ENCODE measurements at places on chromosomes 5 and 9.

- no peak for DNase-seq
Measured at GRCh38 chr5:135231289-135231688, 167.7 kb downstream of the MACROH2A1 start.

GRCh38 chr5:156361436-156362109 is 34.6 kb downstream of the SGCD start:
- DNase-seq = no peak

- DNase-seq = no peak
Measured at GRCh38 chr5:132202711-132203463, 24.8 kb downstream of the P4HA2 start.

GRCh38 chr9:12464400-12464799 is 228.8 kb upstream of the TYRP1 start:
- no peak for DNase-seq

- no peak for DNase-seq
Measured at GRCh38 chr5:148708854-148709253, 54.5 kb upstream of the HTR4 start.

DNA sequence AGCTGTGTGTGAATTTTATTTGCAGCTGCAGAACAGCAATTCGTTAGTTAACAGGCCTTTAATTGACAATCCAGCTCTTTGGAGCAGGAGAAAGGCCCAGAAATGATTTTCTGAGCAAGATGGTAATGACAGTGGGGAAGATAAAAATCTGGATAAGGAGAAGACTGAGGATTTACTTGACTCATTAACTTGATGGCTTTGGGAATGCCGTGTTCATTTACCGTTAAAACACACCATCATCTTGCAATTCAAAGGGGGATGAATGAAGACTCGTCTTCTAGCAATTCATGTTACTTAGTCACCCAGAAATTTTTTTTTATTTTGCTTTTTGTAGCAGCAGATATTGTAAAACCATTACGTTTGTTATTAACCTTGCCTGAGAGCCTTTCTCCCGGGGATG is 52.0 kb downstream of the PTTG1 start:
- no peak for DNase-seq

GRCh38 chr5:74373076-74373475 is 267.5 kb downstream of the ENC1 start:
- no peak for DNase-seq

DNA sequence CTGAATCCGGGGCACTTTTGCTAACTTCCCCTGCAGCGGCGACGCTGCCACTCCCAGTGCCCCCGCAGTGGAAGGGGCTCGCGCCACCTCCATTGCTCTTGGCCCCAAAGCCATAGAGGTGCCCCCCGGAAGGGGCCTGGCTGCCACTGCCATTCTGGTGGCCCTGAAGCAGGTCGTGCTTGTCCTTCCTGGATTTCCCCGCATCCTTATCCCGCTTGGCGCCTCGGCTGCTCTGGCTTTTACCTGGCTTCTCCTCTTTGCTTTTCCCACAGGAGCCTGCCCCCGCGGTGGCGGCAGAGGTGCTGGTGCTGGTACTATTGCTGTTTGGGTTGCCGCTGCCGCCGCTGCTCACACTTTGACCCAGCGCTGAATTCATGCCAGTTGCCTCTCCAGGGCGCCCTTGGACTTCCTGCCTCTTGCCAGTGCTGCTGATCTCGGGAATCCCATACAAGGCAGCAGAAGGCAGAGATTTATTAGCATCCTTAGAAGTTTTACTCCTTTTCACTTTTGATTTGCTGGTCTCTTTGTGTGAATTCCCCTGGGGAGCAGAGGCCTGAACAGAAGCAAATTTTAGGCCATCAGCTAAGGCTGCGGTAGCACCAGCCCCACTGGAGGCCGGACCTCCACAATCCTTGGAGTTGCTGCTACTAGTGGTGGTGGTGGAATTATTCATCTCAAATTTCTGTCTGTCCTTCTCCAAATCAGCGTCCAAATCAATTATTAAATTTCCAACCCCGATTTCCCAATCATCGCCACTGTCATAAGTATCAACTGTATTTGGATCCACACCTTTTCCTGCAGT is 2.1 kb downstream of the ZNF608 start:
- DNase-seq = no peak

GRCh38 chr9:112884101-112884500 is 6.6 kb downstream of the SLC46A2 start:
- DNase-seq = peak; percentile 57

DNA sequence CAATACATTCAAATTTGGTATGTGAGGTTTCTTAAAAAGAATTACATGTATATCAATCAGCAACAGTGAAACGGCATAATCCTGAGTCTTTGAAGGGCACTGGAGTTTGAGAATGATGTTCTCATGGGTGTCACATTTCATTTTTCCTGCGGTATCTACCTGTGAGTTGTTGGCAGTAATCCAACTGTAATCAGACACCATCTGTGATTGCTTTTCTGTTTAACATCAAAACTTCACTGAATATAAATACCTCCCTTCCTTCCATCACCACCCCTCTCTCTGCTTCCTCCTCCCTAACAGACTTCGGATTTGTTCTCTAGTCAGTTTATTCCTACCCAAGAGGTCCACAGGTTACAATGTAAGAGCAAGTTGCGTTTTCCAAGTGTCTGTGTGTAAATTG is 275.2 kb upstream of the PCSK5 start:
- no peak for DNase-seq

DNA sequence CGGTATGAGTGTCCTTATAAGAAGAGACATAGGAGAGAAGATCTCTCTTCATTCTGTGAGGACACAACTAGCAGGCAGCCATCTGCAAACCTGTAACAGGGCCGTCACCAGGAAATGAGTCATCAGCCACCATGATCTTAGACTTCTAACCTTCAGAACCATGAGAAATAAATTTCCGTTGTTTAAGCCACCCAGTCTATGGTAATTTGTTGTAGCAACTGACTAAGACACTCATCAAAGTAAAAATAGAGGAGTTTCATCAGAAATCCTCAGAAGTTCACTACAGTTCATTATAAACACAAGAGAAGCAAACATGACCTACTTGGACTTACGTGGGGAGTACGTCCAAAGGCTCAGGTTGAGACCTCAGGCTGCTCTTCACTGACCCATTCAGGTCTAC is 357.7 kb downstream of the SEMA5A start:
- peak; percentile 51 for DNase-seq

- DNase-seq = peak; percentile 59
Measured at GRCh38 chr5:16616536-16617273, at the start of gene RETREG1. Gene RETREG1, minus strand, starts transcription at chr5:16616997. Its CDS starts 26 bp downstream, at chr5:16616971.

GRCh38 chr9:77872863-77873262 is 158.7 kb downstream of the GNAQ start:
- no peak for DNase-seq

DNA sequence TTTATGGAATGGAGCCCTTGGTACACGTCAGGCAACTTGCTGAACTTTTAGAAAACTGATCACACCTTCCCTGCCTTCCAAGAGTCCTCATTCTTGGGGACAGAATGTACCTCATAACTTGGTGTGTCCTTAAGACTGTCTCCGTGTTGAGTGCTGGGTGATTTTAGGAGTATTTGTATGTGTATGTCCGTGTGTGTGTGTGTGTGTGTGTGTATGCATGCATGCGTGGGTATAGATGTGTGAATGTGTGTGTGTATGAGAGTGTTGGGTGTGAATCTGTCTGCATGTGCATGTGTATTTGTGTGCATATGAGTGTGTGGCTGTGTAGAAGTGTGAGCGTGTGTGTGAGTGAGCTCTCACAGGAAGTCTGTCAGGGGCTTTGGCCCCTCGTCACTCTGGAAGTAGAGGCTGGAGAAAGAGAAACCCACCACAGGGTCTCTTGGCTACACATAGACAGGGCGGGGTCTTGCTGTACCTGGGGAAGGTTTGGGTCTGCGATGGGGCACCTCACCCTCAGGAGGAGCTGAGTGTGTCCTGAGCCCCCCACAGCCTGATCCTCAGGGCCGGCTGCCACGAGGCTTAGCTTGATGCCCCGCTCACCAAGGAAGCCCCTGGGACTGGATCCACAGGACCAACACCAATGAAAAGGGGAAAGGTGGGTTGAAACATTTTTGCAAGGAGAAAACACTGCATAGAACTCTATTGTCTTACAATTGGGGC is 33.1 kb upstream of the ANKRD33B start:
- no peak for DNase-seq

DNA sequence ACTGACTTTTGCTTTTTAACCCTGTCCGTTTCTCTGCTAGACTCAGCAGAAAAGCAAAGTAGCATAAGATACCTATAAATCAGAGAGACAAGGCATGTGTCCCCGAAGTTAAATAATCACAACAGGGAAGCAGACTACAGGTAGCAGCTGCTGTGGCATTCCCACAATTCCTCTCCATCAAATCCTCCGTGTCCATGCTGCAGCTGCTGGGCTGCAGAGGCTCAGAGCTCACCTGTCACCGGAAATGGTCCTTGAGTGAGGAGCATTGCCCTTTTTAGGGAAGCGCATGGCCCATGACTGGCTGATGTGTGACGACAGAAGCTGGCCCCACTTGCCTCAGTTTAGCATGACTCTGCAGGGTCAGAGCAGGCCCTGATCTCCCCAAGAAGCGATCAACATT is 125.0 kb downstream of the MSX2 start:
- no peak for DNase-seq

- no peak for DNase-seq
Measured at GRCh38 chr9:123599781-123600180, 243.8 kb downstream of the CRB2 start.

GRCh38 chr9:79127661-79128060 is 444.1 kb upstream of the TLE4 start:
- DNase-seq = no peak

GRCh38 chr9:100170556-100170955 is 71.5 kb downstream of the INVS start:
- no peak for DNase-seq

- peak; percentile 45 for DNase-seq
Measured at GRCh38 chr9:98117984-98118639, 910 bp downstream of the TRIM14 start.

DNA sequence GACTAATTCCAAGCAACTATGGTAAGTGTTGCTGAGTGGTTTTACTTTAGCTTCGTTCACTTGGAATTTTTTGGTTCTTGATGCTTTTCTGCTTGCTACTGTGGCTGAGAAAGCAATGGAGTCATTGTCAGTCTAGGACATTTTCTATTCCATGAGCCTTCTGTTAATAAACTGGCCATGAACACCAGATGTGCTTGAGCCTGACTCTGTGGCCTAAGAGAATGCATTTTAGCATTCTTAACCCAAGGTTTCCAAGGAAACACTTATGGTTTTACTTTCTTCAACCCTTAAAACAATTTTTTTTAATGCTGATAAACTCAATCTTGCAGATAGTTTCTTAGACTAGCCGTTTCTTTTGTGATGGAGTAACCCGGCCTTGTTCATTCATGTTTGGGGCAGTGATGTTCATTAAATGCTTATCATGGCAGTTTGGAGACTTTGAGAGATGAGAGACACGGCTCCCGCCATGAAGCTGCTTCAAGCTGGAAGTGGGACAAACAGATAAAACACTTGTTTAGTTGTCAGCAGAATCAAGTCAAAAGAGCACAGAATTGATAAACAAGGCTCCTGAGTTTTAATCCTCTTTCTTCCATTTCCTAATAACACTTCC is 42.4 kb downstream of the OSTF1 start:
- DNase-seq = peak; percentile 12

- DNase-seq = peak; percentile 31
Measured at GRCh38 chr5:177232761-177233160, 70.8 kb downstream of the RAB24 start.

- no peak for DNase-seq
Measured at GRCh38 chr5:53045263-53045662, 56.1 kb downstream of the ITGA2 start.

GRCh38 chr9:4665357-4665756 is 923 bp downstream of the SPATA6L start:
- no peak for DNase-seq

GRCh38 chr9:131402738-131403492 is 9.0 kb downstream of the PRRC2B start:
- DNase-seq = peak; percentile 85

GRCh38 chr9:129283291-129283691 is 105.2 kb upstream of the IER5L start:
- DNase-seq = no peak

- DNase-seq = no peak
Measured at GRCh38 chr5:149765932-149766331, 35.8 kb downstream of the PPARGC1B start.

GRCh38 chr9:18255747-18256146 is 218.2 kb upstream of the ADAMTSL1 start:
- DNase-seq = no peak

DNA sequence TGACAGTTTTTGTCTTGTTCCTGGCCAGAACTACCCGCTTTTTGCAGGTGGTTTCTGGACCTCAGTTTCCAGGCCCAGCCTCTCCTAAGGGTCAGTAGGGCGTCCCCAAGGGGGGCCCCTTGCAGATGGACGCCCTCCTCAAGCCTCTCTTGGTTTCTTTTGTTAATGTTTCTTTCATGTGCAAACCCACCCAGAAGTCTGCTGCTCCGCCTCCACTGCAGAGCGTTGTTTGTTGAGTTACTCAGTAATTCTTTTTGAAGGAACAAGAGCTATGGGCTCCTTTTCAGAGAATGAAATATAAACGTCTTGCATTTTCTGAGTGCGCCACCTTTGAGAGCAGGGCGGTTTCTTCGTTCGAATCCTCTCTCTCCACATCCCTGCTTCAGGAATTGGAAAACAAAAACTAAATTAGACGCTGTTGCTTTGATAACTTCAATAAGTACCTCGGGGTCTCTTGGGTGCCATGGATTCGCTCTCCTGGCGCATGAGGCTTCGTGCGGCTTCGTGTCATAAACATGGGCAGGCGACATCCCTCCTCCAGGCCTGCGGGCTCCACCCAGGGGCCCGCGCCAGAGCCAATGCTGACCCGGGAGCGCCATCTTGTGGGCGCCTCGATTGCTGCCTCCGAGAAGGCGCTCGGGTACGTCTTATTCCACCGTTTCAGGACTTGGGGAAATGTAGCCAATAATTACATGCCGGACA is 38.3 kb upstream of the CKMT2 start:
- DNase-seq = peak; percentile 95

GRCh38 chr5:174731214-174732035 is 7.0 kb downstream of the MSX2 start:
- no peak for DNase-seq

DNA sequence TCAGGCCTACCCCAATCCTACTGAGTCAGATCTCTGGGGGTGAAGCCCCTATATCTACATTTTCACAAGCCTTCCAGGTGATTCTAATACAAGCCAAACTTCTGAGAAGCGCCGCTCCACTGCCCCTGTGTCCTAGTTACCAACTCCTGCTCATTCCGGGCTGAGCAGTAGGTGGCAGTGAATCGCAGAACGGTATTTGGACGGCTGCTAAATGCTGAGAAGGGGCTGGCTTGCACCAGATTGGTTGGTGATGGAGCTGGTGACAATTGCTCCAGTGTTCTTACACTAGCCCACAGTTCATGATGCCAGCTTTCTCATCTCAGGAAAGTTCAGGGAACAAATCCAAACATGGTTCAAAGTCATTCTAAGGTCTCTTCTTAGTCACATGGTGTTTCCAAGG is 31.1 kb upstream of the FGF1 start:
- DNase-seq = peak; percentile 58

GRCh38 chr5:107770051-107770450 is 99.3 kb upstream of the EFNA5 start:
- DNase-seq = no peak

DNA sequence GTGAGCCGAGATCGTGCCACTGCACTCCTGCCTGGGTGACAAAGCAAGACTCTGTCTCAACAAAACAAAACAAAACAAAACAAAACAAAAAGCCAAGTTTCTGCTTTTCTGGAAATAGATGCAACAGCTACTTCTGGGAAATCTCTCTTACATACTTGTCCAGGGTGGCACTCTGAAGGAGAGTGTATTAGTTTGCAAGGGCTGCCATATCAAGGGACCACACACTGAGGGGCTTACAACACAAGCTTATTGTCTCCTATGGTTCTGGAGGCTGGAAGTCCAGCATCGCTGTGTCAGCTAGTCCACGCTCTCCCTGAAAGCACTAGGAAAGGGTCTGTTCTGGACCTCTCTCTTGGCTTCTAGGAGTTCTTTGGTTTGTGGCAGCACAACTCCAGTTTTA is 277.9 kb upstream of the WWC1 start:
- no peak for DNase-seq

Measured in AG08396 (cell line).